NCI-H1930 (cell line): ENCODE measurements at places on chromosomes 2 and 18.

- DNase-seq, result peak; percentile 39
Measured at GRCh38 chr2:1538663-1539062, 125.4 kb downstream of the TPO start.

- no peak for DNase-seq
Measured at GRCh38 chr2:196875414-196875813, 51.1 kb downstream of the PGAP1 start.

GRCh38 chr18:56815926-56816325 is 164.8 kb downstream of the WDR7 start:
- no peak for DNase-seq

- no peak for DNase-seq
Measured at GRCh38 chr2:148963461-148963860, 75.0 kb upstream of the LYPD6B start.

GRCh38 chr2:25419678-25420242 is 78.0 kb upstream of the DNMT3A start:
- DNase-seq, result no peak

DNA sequence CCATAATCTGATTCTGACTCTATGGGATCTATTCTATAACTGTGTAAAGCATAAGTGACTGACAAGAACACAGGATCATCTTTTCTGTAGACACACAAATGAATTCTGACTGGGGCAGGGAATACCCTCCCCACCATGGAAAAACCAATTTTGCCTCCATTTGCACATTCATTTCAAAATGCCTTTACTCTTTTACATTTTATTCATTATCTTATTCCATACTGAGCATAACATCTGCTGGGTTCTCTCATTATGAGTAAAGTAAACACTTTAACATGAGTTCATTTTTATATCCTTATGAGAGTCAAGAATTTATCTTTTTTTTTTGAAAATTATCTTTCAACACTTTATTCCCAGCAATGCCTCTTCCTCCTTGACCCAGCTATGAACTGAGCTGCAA is 163.5 kb downstream of the RNF152 start:
- no peak for DNase-seq

DNA sequence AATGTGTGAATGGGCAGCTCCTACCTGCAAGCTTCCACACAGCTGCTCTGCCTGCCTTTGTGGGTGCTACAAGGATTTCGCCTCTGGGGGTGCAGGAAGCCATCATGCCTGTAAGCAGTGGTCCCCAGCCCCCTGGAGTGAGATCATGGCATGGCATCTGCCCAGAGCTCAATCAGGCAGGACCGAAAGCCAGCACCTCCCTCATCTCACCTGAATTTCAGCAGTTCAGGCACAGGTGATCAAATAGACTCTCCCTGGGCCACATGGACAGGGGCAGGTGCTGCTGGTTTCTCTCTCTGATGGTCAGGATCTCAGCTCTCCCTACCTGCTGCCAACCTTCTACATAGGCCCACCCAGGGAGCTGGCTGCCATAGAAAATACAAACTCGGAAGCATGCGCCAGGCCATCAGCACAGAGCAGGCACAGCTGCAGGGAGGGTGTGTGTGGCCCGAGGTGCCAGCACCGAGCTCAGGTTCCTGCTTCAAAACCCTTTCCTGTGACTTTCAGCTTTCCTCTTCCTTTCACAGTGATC is 133.2 kb upstream of the ID2 start:
- no peak for DNase-seq

- DNase-seq, result no peak
Measured at GRCh38 chr2:113000436-113000835, 4.8 kb upstream of the IL36A start.

- DNase-seq, result no peak
Measured at GRCh38 chr2:188439986-188440385, 148.3 kb downstream of the GULP1 start.

GRCh38 chr2:120826260-120826648 is 90.6 kb downstream of the GLI2 start:
- DNase-seq, result no peak

- DNase-seq, result no peak
Measured at GRCh38 chr2:166671801-166672200, 177.8 kb upstream of the SCN7A start.

DNA sequence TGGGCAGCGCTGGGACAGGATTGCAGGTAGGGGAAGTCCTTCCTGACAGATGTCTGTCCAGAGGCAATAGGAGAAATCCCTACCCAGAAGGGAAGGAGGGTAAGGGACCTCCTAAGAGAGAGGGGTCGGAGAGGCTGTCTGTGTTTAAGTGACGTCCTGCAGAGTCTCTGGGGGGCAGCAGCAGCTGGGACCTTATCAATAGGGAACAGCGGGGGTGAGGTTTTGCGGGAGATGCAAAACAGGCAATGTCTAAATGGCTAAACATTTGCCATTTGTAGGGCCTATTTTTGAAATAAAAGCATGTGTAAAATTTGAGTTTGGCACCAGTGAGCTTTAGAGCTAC is 108.7 kb upstream of the HS6ST1 start:
- no peak for DNase-seq

DNA sequence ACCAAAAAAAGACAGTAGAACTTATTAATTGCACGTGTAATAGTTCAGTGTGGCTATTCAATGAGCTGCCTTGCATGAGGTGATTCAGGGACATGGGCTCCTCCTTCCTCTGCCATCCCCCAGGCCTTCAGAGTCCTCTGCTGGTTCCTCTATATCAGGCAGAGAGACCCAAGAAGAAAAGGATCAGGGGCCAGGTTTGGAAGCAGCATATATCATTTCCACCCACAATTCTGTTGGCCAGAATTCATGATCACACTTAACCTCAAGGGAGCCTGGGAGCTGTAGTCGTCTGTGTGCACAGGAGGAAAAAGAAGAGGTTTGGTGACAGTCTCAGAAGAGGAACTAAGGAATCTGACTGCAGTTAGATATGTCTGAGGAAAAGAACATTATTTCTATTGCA is 114.0 kb upstream of the GLS start:
- DNase-seq, result no peak

DNA sequence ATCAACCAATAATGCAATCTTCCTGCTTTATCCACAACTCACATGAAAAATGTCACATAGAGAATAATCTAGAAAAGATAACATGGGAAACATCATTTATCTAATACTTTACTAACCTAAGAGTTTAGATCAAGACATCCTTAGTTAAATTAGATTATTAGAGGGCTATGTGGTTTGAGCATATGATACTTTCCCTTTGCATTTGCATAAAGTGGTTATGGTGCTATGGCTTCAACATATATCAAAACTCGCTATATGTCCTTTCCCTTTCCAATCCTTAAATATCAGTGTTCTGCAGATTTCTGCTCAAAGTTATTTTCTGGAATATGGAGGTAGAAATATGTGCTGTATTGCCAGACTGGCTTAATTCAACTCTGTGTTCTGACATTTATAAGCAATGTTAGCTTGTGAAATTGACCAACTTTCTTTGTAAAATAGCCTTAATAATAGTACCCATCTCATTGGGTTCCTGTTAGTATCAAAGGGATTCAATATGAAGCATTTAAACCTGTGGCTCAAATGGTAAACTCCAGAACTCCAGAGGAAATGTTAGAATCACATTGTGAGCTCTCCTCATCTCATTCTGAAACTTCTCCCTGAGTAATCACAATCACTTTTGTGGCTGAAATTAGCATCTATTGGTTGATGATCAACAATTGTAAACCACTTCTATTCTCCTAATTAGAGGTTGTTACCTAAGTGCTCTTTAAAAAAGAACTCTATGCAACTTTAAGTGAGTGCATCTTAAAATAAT is 1089.9 kb upstream of the SLC39A10 start:
- no peak for DNase-seq

DNA sequence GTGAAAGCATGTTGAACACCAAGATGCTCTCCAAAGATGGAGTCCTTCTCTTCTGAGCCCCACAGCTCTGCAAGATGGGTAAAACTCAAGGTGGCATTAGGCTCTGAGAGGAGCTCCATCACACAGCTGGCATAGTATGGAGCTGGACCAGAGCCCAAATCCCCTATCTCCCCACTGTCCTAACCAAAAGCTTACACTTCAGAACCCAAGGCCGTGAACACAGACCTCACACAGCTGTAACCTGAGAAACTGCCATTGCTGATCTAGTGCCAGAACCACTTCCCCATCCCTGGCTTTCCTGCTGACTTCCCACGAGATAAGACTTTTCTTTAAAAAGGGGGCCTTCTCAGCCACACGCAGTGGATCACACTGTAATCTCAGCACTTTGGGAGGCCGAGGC is 25.0 kb downstream of the TTC32 start:
- no peak for DNase-seq

DNA sequence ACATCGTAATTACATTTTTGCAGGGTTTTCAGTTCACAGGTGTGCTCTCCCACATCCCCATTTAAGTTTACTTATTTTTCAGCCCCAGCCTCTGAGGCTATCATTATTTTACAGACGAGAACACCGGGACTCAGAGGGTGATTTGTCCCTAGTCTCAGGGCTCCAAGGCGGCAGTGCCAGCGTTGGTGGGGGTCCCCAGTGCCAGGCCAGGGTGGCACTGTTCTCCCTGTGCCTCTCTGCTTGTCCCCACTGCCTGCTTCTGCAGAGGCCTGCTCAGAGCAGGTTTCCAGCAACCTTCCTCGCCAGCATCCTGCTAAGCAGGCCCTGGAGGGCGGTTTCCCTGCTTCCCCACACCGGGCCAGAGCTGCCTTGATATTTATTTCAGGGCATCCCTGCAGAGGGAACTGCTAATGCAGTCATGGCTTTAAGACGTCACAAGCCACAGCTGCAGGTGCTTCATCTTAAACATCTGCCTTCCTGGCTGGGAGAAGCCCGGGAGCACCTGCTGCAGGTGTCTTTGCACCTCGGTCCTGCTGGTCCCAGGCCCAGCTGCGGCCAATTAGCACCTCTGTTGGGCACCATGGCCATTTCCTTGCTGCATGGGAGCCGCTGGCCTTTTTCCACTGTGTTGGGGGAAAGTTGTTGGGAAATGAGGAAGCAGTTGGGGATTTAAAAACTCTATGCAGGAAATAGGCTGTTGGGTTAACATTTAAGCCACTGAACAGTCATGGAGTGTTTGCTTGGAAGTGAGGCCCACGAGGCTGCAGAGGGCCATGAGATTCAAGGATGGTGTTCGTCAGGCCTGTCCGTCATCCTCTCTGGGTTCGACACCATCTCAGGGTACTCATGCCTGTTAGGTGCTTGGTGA is 22.8 kb downstream of the HPCAL1 start:
- DNase-seq, result no peak

- peak; percentile 96 for DNase-seq
Measured at GRCh38 chr2:97645695-97646629, at the start of gene COX5B. COX5B (plus strand) TSS chr2:97646062; CDS start chr2:97646087, 25 bp downstream.

DNA sequence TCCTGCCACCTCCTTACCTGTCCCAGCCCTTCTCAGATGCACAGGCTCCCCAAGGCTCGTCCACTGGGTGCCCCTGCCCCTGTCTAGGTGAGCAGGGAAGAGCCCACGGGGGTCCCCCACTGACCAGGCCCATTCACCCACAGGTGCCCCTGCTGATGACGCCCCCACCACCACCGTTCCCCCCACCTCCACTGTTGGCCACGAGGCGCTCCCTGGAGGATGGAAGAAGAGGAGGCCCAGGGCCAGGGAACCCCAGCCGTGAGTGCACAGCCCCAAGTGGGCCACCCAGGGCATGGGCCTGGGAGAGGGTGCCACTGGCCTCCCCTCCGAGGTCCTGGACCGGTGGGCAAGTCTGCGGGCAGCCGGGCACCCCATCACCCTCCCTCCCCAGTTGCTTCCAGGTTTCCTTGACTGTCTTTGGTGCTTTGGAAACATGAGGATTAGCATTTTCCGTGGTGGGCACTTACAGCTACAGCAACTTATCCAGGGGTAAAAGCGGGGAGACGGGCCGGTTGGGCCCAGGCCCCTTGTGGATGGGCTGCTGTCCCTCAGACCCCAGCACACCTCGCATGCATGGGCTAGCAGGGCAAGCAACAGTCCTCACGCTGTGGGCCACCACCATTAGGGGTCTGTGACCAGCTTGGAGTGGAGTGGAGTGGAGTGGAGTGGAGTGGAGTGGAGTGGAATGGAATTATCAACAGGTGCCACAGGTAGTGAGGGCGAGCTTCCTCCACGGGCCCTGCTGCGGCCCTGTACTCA is 13.2 kb upstream of the KLHL30 start:
- no peak for DNase-seq

DNA sequence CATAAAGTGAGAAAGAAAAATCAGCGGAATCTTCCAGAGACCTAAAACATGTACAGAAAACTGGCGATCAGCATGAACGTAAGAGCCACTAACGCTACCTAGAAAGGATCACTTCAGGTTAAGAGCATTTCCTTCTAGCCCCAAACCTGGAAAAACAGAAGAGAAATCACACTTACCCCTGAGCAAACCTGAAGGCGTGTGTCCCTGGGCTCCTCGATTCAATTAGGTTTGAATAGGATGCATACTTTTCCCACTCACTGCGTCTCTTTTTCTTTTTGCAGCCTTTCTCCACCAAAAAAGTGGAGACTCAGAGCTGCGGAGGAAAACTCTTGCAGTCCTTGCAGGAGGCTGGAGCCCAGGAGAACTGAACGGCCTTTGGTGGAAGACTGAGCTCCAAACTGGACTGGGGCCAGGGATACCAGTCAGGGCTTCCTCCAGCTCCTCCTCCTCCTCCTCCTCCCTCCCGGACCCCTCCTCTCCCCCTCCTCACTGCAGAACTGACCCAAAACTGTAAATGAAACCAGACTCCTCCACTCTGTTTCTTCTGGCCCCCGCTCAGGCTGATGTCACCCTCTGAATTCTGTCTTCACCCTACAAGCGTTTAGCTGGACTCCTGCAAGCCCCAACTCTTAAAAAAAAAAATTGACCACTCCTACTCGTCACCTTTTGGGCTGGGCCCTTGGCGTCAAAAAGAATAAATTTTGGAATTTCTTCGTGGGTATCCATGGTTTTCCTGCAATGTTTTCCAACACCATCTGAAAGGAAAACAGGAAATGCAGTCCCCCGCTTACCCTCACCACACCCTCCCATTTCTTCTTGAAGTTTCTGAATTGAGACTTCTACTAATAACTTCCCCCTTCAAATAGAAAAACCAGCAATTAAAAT is at the start of gene COL6A3:
TSS of gene COL6A3 (minus strand) at position 388 of the 885 bp plus-strand sequence. CDS start 17,347 bp downstream, outside the sequence.
- no peak for DNase-seq

GRCh38 chr2:163649080-163649479 is 86.7 kb downstream of the FIGN start:
- no peak for DNase-seq

GRCh38 chr2:29130295-29130694 is 15.1 kb downstream of the CLIP4 start:
- no peak for DNase-seq

DNA sequence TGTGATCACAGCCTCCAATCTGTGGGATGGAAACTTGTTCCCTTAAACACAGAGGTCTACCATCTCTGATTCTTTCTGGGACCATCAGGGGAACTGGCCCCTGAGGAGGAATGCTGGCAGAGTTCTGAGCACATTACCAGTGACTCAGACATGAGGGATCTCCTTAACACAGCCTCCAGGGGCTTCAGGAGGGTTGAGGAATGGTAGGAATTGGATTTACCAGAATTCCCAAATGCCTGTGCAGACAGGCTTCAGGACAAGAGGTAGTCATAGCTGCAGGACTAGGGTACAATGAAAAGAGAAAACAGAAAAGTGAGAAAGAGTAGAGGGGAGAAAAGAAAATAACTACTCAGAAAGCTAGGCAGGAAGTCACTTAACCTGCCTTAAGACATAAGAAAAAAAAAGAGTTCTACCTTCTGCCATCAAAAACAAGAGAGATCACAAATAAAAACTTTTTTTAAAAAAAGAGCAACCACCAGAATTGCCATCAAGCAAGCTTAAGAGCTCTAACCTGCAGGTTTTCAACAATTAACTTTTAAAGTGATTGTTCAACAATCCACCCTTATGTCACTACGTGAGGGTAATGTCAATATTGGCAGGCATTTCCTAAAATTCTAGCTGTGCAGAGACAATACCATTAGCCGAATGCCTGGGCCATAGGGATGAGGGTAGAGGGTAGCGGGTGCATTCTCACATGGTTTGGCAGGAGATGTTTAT is 524.4 kb downstream of the BCL11A start:
- no peak for DNase-seq

- no peak for DNase-seq
Measured at GRCh38 chr2:40754912-40755311, 303.0 kb upstream of the SLC8A1 start.
